CD14-positive monocyte (primary cell): ENCODE measurements at places on chromosomes 1 and 21.

DNA sequence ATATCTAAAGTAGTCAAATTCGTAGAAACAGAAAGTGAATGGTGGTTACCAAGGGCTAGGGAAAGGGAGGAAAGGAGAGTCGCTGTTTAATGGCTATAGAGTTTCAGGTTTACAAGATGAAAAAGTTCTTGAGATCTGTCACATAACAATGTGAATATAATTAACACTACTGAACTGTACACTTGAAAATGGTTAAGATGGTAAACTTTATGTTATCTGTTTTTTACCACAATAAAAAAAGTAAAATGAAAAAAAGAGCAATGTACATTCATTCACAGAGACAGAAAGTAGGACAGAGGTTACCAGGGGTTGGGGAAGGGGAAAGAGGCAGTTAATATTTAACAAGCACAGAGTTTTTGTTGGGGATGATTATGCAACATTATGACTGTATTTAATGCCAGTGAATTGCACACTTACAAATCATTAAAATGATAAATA is 53.3 kb upstream of the SEC16B start:
- no peak for DNase-seq

- DNase-seq: no peak
Measured at GRCh38 chr1:187051618-187052232, 223.0 kb downstream of the PLA2G4A start.

DNA sequence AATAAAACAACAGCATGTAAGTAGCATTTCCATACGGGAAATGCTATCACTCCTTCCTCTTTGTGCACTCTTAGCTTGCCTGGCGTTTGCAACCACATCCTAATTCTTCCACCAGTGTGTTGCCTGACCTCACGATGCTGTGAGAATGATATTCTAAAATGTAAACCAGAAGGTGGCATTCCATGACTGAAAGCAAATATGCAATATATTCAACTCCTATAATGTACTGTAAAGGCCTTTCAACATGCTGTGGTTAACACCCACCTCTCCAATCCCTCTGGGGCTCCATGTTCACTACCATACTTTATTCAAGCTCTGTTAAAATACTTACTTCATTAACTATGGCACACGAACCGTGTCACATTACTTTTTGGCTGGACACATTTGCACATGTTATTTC is 420.6 kb upstream of the DEPDC1 start:
- DNase-seq: no peak

DNA sequence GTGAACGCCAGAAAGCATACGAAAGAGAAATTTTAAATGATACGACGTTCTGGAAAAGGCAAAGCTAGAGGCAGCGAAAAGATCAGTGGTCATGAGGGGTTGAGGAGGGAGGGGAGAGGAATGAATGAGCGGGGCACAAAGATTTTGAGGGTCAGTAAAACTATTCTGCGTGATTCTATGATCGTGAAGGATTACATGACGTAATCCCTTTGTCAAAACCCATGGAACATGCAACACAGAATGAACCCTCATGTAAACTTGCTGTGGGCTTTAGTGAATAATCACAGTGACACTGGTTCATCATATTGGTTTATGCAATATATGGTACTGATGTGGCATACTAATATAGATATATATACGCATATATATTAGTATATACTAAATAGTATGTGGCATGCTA is 13.0 kb downstream of the LRRC38 start:
- DNase-seq: no peak

DNA sequence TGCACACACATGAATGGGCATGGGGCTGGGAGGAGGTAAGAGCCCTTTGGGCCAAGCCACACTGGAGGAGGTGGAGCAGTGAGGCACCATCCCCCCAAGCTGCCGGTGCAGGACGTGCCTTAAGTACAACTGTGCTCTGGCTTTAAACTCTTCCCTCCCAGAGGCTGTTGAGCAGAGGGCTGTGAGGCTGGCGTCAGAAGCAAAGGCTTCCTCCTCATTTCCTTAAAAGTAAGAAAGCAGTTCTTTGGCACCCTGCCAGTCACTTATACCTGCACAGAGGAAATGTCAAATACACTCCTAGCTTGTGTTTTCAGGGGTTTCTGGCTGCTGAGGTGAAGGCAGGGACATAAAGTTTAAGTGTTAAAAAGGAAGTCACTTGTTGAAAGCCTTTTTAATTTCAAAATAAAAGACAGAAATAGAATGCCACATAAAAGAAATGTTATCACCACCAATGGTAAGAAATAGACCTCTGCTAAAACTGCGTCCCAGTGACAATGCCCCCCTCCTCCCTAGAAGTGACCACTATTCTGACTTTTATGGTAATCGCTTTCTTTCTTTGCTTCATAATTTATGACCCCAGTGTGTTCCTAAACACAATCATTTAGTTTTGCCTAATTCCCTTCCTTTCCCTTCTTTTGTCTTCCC is 33.0 kb downstream of the LAMC2 start:
- DNase-seq: no peak
